Effector CD4-positive, alpha-beta T cell (primary cell): ENCODE measurements at places on chromosomes 1 and 21.

GRCh38 chr1:57129865-57130264, 164.1 kb upstream of the C8B start:
- DNase-seq, result no peak

DNA sequence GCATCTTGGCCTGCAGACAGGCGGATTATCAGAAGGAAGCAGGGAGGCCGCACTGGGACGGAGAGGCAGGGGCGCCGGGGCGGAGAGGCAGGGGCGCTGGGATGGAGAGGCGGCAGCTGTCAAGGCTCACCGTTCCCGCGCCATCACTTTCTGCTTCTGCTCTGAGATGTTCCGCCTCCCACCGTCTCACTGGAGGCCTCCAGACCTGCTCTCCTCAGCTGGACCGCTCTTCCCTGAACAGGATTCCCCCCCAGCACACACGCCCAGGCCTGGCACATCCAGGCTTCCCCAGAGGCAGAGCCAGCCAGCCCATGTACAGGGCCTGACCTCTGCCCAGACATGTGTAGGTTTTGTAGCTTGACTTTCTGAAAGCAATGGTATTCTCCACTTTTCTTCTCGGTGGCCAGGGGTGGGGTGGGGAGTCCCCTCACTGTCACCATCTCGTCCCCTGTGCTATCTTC, 84.1 kb downstream of the RIPK4 start:
- DNase-seq, result no peak

DNA sequence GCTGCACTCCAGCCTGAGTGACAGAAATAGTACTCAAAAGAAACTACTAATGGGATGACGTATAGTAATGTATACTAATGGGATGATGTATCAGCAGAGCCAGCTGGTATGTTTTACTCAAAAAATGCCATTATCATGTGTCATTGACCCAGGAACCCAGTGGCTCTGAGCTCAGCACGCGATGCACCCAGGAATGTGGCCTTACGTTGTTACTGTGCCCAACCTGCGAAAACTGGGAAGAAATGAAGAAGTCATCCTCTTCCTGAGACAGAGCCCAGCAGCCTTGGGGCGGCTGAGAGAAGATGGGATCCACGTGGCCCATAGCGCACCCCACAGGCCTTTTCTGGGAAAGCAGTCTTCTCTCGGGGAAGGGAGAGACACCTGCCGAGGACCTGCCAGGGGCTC, 8.8 kb downstream of the UBE2J2 start:
- DNase-seq, result no peak

- no peak for DNase-seq
These were observed 140.9 kb upstream of the CTTNBP2NL start for GRCh38 chr1:112255080-112255479.

DNA sequence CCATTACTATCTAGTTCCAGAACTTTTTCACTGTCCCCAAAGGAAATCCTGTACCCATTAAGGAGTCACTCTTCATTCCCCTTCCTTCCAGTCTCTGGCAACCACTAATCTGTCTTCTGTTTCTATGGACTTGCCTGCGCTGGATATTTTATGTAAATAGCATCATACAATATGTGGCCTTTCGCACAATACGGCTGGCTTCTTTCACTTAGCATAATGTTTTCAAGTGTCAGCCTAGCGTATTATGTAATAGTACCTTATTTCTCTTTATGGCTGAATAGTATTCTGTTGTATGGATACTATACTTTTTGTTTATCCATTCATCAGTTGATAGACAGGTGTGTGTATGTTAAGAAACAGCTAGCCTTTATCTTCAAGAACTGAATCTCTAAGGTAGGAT, 14.3 kb downstream of the ATF3 start:
- DNase-seq, result no peak

DNA sequence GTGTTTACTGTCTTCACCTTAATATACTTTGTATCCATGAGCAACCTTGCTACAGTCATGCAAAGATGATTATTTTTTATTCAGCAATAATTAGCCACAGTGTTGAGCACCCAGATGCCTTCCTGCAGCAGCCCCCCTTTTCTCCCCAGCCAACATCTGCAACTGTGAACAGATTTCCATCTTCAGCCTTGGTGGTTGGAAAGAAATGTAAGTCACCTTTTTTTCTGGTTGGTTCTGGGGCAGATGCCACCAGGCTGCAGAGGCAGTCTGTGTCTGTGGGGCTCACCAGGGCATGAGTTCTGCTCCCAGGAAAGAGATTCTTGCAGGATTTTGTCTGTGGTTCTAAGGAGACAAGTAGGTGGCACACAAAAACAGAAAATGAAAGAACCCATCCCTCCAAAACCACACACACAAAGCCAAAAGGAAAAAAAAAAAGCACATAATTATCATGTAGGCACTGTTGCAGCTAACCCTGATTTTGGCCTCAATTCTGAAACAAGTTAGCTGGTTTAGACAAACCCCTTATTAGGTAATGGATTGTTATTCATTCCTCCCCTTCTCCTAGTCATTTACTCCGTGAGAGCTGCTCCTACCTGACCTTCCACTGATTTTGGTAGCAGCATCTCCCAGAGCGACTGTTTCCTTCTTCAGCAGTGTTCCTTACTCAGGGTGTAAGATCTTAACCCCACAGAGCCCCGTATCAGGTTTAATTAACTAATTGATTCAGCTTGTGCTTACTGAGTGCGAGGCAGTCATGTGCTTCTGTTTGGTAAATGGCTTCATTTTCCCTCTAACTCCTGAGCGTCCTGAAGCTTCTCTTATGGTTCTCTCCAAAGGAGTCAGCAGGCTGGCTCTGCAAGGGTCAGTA, 36.5 kb downstream of the GALNT2 start:
- DNase-seq, result no peak

- no peak for DNase-seq
These were observed 5.2 kb downstream of the BCAR3 start for GRCh38 chr1:93676427-93676826.

GRCh38 chr1:50157306-50157941, 48.7 kb downstream of the ELAVL4 start:
- no peak for DNase-seq

DNA sequence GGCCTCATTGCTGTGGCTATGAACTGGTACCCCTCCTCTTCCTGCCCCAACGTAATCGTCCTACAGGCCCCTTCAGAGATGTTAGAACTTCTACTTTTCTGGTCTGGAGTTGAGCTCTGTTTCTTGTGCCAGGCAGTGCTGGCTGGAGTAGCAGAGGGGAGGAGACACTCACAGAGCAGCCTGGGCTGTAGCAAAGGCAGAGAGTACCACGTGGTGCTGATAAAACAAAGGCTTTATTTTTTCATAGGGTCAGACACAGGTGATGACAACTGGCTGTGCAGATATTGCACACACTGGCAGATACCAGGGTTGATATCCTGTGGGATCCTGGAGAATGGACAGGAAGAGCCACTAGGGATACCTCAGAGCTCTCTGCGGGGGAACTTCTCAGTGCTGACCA, 23.2 kb downstream of the CRCT1 start:
- DNase-seq, result no peak

- DNase-seq, result no peak
These were observed 18.9 kb upstream of the LEPR start for GRCh38 chr1:65401612-65402011.

- DNase-seq, result no peak
These were observed 12.1 kb upstream of the CNR2 start for GRCh38 chr1:23925279-23925678.

DNA sequence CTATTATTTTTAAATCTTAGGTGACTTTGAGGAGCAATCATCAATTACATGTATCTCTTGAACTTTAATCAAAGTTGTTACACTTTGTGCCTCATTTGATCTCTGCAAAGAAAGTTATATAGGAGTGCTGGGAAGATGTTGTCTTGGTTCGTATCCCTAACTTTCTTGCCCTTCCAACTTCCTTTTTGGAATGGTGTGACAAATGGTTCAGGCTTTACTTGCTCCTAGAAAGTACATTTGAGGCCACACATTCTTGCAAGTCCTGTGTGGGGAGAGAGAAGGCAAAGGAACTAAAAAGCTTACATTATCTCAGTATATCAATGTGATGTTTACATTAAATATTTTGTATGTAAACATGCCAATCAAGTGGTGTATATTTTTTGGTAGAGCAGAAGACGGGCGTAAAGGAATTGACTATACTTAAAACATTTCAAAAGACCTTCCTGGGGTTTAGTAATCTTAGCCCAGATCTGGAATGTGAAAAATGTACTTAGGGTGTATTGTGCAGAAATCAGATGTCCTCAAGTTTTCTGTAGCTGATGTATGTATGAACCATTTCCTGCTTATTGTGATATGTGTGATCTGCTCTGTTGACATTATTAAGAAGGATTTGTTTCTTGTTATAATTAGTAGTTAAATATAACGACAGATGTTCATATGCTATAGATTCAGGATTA, 59.2 kb downstream of the USP25 start:
- DNase-seq, result no peak

DNA sequence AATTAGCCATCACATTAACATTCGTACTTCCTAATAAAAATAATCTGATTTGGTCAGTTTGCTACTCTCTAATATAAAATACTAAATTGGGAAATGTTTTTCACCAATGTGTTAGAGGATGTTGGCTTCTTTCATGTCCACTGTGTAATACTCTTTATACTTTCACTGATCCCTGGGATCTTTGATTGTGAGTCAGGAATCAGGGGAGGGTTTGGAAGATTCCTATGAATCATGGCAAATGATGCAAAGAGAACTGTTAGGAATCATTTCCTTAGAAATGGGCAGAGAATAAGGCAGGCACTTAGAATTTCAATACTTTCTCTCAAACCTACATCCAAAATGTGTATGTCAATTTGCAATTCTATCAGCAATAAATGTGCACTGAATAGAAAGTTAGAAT, 31.0 kb downstream of the KRTAP24-1 start:
- no peak for DNase-seq

- DNase-seq, result no peak
These were observed 3.3 kb upstream of the HES5 start for GRCh38 chr1:2533365-2533764.
